ENCODE measurements at places on chromosomes 2 and 18.

DNA sequence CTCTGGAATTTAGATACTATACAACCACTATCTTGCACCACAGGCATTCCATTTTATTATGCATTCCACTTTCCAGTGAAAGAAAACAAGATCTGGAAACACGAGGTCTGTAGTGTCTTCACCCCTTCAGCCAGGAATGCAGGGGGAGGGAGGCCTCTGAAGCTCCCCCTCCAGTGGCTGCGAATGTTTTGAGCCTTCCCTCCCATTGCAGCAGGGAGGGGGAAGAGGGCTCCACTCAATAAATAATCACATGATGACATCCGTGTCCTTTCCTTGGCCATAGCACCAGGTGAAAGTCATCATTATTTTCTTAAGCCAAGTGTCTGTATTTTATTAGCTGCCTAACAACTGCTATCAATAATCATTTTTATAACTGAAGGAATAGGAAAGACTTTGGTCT, 38.6 kb downstream of the ALPK2 start:
- peak; percentile 47 for DNase-seq

GRCh38 chr2:148486655-148487054, 157.9 kb upstream of the EPC2 start:
- no peak for DNase-seq

DNA sequence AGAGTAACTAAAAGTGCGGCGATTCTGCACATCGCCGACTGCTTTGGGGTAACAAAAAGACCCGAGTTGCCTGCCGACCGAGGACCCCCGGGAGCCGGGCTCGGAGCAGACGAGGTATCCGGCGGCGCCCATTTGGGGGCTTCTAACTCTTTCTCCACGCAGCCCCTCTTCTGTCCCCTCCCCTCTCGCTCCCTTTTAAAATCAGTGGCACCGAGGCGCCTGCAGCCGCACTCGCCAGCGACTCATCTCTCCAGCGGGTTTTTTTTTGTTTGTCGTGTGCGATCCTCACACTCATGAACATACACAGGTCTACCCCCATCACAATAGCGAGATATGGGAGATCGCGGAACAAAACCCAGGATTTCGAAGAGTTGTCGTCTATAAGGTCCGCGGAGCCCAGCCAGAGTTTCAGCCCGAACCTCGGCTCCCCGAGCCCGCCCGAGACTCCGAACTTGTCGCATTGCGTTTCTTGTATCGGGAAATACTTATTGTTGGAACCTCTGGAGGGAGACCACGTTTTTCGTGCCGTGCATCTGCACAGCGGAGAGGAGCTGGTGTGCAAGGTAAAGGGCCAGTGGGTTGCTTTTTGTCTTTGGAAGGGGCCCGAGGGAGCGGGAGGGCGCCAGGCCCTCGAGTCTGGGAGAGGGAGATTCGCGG, 1.4 kb downstream of the TRIB2 start:
- peak; percentile 9 for DNase-seq

GRCh38 chr2:70188460-70188859, 2.4 kb downstream of the C2orf42 start:
- no peak for DNase-seq

- DNase-seq, result no peak
These were observed 265.1 kb downstream of the NCKAP5 start for GRCh38 chr2:133303150-133303549.

GRCh38 chr2:43943323-43943722, 52.5 kb downstream of the LRPPRC start:
- DNase-seq, result no peak

DNA sequence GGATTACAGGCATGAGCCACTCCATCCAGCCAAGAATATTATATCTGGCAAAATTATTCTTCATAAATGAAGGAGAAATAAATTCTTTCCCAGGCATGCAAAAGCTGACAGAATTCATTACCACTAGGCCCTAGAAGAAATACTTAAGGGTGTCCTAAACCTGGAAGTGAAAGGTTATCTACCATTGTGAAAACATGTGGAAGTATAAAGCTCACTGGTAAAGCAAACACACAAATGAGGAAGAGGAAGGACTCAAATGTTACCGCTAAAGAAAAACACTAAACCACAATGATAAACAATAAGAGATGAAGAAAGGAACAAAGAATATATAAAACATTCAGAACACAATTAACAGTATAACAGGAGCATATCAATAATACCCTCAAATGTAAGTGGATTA, 171.8 kb downstream of the CAMKMT start:
- no peak for DNase-seq
